Right renal cortex interstitium (tissue), 3 donors: ENCODE measurements at places on chromosomes 1 and 21. TPM values are rescaled to one million over a fixed set of nuclear protein-coding genes. Genes with fewer than 3 reads are reported as not detected.

Gene PCP4
- 13.2 TPM for polyA plus RNA-seq

- DNase-seq, result no peak
Observed at GRCh38 chr1:117051224-117052064, 8.7 kb upstream of the TTF2 start.

DNA sequence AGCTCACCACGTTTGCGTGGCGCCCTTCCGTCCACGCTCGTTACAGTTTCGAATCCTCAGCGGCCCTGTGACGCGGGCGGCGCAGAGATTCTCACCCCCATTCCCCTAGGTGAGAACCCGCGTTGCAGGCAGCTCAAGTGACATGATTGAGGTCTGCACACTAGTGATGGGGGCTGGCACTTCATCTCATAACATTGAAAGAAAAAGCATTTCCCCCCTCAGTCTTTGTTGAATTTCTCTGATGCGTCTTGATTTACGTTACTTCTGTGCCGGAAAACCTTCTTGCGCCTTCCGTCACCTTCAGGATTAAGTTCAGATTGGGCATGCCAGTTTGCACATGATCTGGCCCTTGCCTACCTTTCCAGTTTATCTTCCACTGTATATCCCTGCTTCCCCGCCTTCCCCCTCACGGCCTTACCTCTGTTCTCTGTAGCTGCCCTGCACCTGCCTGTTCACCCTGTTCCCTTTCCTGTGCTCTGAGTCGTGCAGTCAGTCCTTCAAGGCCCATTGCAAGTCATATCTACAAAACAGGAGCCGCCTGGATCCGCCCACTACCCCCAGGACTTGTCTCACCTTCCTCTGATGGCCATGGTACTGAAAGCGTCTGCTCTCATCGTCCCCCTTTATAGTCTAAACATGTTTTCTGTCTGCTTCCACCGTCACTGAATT is 1.1 kb downstream of the CTPS1 start:
- DNase-seq, result no peak

- DNase-seq, result no peak
Observed at GRCh38 chr1:25756215-25756614, 43.8 kb upstream of the SELENON start.

DNA sequence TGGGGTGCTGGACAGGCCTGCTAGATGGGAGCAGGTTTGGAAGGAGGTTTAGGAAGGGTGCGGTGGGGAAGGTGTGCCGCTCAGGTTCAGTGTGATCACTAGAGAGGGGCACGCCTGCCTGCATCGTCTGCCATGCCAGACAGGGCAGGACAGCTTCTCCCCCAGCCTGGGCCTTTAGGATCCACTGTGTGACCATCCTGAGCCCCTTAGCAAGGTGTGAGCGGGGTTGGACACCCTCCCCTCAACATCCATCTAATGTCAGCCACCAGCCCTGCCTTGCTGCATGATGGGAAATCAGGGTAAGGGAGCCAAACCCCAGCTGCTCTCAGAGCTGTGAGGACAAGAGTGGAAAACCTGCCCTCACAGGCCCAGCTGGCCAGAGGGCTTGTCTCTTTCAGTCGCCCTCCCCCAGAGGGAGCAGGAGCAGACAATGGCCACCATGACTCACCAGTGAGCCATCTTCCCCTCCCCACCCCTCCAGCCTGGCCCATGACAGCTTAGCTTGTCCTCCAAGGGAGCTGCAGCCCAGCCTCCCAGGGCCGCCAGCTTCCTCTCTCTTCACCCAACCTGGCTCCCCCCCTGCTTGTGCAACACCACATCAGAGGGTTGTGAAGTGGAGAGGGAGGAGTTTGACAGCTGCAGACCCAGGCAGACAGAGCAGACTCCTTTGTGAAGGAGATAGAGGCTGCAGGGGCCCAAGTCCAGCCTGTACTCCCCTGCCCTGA is 37.0 kb downstream of the NUAK2 start:
- DNase-seq, result no peak

- no peak for DNase-seq
Observed at GRCh38 chr1:32241001-32241763, 5.8 kb upstream of the FAM167B start.
